ENCODE measurements at places on chromosomes 6 and 20.
A peak's percentile ranks its signal among the peaks of the same experiment; 100 is the strongest.

GRCh38 chr6:134323698-134324097 lies 5.8 kb upstream of the SGK1 start:
- DNase-seq: no peak

GRCh38 chr6:125393449-125393858 lies 91.7 kb upstream of the HDDC2 start:
- DNase-seq: no peak

DNA sequence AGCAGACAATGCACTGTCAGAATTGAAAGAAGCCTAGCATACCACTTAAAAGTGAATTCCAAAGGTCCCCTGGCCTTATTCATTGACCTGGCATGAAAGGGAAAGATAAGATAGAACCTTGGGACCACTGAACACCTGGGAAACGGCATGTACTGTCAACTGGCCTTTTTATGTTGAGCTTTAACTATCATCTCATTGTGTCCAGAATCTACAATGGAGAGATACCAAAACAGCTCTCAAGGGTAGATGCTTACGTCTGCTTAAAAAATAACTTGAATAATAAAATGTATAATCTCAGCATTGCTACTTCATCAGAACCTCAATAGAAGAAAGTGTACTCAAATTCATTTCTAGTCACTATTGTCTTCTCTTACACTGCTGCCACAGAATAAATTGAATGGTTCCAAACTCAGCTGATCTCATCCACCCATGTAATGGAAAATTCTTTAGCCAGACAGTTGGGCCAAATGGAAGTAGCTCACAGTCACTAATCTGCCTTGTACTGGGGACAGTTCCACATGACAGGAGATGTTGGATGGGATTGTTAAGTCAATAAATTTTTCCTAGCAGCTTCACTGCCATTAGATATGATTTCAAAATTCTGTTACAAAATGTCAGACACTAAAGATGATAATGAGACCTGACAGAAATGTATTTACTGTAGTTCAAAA lies 93.8 kb downstream of the MLIP start:
- DNase-seq: no peak

- peak; percentile 39 for DNase-seq
Observed at GRCh38 chr20:57708694-57709673, 831 bp downstream of the PMEPA1 start.

DNA sequence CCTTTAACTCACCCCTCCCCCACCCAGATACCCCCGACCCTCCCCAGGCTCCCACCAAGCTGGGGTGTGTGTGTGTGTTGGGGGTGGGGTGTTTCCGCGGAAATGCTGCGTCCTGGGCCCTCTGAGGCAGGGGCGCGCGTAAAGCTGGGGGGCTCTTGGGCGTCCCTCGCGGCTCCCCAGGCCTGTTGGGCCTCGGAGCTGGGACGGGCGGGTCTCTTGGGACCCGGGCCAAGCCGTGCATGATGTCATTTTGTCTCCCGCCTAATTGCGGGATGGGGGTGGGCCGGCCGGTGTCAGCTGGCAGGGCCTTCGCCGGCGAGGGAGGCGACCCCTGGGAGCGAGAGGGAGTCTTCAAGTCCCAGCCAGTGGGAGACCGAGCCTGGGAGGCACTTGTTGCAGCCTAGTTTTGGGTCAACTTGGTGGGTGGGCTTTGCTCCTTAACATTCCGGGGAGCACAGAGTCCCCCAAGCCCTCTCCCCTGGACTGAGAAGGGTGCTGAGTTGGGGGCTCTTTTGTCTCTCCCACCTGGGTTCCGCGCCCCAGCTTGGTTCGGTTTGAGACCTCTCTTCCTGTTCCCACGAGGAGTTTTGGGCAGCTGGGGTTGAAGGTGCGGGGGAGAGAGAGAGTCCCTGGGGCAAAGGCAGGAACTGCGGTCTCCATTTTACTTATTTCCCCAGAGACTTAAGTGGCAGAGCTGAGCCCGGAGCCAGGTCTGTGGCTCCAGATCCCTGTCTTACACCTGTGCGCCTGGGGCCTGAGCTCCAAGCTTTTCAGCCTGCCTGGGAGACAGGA lies 623 bp downstream of the MYBL2 start:
- no peak for DNase-seq

DNA sequence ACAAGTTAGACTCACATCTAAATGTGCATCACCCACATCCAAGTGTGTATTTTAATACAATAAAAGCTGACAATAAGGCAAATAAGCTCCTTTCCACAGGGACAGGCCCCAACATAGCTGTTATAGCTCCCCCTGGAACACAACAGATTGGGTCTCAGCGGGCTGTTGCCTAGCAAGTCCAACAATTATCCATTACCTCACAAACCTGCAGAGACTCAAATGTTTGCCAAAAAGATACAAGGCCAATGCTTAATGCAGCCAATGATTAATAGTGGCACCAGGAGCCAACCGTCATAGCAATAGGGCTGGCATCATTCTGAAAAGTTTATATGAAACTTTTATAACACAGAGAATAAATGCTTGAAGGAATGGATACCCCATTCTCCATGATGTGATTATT lies 35.7 kb downstream of the EPB41L2 start:
- DNase-seq: no peak

DNA sequence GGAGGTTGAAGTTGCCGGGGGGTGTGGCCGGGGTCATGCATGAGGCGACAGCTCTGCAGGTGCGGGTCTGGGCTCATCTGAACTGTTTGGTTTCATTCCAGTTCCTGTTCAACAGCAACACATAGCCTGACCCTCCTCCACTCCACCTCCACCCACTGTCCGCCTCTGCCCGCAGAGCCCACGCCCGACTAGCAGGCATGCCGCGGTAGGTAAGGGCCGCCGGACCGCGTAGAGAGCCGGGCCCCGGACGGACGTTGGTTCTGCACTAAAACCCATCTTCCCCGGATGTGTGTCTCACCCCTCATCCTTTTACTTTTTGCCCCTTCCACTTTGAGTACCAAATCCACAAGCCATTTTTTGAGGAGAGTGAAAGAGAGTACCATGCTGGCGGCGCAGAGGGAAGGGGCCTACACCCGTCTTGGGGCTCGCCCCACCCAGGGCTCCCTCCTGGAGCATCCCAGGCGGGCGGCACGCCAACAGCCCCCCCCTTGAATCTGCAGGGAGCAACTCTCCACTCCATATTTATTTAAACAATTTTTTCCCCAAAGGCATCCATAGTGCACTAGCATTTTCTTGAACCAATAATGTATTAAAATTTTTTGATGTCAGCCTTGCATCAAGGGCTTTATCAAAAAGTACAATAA lies 72.5 kb downstream of the PTPN1 start:
- DNase-seq: no peak

- no peak for DNase-seq
Observed at GRCh38 chr20:32271620-32272019, 5.8 kb upstream of the KIF3B start.

DNA sequence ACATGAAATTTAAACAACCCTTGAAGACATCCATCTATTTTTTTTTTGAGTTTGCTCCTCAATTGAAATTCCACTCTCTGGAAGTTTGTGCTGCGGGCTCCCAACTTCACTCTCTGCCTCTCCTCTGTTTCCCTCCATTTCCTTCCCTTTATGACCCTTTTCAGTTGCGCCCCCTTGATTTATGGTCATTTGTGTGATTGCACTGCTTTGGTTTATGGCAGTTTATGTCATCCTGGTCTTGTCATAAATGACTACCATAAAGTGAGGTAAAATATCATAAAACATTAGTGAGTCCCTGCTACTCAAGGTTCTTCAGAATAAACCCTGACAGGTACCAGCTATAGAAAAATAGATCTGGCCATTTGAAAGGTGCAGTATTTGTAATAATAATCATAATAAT lies 348.3 kb upstream of the ZFP64 start:
- no peak for DNase-seq

- DNase-seq: no peak
Observed at GRCh38 chr6:70151616-70152015, 151.3 kb downstream of the COL9A1 start.

DNA sequence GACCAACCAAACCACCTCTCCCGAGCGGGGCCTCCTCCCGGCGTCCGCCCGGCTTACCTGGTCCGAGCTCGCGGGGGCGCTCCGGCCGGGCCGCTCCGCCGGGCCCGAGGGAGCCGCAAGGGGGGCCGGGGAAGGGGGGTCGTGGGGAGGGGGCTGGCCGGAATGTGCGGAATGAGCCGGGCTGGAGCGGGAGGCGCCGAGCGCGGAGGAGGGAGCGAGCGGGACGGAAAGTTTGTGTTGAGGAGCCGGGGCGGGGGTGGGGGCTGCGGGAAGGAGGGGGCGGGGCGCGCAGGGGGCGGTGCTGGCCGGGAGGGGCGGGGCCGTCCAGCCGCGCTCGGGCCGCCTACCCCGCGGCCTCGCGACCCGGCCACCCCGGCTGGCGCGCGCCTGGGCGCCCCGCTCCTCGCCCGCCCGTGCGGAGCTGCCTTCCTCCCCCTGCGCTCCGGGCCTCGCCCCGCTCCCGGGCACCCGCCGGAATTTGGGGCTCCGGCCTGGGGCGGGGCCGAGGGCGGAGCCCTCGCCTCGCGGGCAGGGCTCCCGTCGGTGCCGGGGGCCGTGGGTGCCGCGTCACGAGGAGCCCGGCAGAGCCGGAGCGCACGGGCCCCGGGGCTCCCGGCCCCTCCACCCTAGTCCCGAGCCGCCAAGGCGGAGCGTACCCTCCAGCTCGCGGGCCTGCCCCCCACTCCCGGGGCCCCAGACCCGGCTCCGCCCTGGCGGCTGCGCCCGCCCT lies at the start of gene TEAD3:
Gene TEAD3, minus strand, starts transcription at position 239 of the 730 bp plus-strand sequence.
- peak; percentile 43 for DNase-seq

- no peak for DNase-seq
Observed at GRCh38 chr6:83879746-83880145, 20.3 kb downstream of the CYB5R4 start.

DNA sequence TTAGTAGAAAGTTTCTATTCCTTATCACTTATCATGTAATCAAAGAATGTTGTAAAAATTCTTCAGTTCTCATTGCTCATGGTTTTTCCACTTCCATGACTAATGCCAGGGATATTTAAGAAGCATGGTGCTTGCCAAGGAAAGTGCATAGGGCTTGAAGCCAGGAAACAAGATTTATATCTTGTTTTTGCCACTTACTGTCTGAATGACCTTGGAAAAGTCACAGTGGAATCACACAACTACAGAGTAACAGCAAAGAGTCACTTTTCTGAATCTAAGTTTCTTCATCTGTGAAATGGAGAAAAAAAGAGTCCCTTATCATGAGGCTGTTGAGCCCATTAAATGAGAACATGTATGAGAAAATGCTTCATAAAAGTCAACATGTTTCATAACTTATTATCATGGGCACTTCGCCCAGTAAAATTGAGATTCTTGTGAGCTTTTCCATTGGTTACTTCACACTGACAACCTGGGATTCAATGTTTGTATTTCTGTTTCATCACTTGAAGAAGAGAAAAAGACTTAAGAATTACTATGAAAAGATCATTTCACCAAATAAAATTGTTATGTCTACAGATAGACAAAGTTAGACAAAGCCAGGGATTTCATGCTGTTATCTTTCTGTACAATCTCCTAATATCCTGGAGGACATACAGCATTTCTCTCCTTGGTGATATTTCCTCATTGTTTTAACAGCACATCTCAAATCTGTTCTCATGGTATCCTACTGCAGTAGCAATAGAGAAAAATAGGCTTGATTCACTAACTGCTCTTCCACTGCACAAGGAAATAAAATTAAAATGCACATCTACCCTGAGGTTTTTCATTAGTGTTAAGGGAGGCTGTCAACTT lies 7.6 kb upstream of the BMP5 start:
- no peak for DNase-seq

- DNase-seq: no peak
Observed at GRCh38 chr20:4509825-4510522, 211.7 kb upstream of the PRND start.

DNA sequence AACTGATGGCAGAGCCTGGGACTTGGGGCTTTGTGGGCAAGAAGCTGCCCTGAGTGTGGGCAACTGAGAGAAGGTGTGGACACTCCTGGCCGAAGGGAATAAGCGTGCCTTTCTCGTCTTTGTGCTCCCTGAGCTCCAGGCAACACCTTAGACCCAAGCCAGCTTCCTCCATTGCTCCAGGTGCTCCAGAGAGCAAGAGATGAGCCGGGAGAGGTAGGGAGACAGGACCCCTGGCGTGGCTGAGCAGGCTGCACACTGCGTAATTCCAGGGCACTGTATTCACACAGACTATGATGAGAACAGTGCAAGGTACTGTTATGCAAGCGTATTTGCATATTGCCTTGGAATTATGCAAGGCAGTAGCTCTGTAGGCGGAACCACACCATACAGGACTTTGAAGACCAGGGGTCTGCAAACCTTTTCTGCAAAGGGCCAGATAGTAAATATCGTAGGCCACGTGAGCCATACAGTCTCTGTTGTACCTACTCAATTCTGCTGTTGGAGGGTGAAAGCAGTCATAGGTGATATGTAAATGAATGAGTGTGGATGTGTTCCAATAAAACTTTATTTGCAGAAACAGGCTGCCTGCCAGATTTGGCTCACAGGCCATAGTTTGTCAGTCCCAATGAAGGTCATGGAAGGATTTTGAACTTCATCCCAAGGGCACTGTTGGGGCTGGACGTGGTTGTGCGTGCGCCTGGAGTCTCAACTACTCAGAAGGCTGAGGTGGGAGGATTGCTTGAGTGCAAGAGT lies 42.1 kb upstream of the FAM83D start:
- DNase-seq: no peak

GRCh38 chr6:36187446-36187845 lies 9.1 kb upstream of the BRPF3 start:
- DNase-seq: no peak

DNA sequence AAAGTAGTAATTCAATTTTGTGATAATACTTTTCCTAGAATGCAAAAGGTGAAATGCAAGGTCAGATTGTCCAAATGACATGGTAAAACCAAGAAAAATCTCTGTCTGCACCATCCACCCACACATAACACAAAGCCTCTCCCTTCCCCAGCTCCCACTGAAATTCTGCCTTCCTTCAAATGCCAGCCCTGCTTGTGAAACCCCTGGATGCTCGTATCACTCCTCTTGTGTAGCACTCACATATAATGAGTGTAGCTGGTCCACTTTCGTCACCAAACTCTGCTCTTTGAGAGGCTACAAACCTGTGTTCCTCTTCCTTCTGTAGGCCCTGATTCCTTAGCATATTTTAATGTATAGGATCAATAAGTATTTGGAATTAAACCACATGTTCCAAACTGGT lies 123.6 kb upstream of the BEND6 start:
- no peak for DNase-seq

GRCh38 chr6:151498327-151498726 lies 4.5 kb downstream of the CCDC170 start:
- DNase-seq: no peak

DNA sequence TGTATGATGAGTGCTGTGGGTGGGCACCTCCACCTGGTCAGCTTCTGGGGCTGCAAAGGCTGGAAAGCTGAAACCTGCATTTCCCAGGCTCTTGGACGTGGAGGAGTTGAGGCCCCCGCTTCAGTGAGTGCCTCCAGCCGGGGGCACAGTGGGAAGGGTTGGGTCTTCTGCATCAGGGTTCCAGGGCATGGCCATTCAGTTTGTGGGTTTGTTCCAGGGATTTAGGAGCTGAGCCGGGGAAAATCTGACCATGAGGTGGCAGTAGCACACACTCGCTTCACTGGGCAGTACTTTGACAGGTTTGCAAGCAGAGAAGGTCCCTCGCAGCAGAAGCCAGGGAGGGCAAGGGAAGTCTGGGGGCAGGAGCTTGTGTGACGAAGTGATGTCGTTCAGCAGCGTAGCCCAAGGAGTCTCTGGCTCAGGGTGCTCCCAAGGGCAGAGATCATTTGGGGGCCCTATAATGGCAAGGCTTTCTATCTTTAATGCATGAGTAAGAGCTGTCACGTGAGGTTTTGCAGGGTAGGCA lies 69.5 kb upstream of the SULF2 start:
- no peak for DNase-seq

All from stimulated activated naive CD4-positive, alpha-beta T cell (primary cell).